Epithelial cell of prostate (primary cell): ENCODE measurements at places on chromosomes 4 and X.

DNA sequence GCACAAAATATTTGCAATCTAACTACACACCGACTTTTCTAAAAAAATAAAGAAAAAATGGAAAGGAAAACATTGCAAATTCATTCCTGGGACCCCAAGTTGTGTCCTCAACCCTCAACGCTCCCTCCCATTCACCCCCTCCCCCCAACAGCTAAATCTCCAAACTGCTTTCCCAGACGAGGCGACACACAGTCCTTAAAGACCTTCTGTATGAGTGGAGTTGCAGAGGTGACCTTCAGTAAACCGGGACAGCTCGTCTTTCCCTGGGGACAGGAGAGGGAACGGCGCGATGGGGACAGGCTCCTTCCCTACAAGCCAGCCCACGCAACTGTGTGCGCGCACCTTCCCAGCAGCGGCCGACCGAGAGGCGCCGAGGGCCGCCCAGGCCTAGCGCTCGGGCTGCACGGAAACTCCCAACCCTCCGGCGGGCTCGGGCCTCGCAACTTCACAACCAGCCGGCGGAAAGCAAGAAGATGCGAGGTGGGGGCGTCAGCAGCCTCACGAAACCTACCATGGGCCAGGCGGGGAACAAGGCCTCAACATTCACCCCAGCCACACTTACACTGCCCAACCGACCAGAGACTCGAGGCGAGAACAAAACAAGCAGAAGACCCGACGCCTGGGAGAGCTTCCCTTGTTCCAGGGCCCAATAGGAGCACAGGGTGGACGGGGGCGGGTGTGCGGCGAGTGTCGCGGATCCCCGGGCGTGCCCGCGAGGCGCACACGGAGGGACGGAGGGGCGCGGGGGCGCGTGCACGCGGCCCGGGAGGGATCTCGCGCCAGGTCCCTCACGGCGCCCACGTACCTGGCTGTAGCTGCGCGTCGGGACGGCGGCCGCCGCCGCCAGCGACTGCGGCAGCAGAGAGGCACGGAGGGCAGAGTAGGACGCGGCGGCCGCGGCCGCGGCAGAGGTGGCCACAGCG is 763 bp downstream of the GRSF1 start:
- DNase-seq, result no peak

- DNase-seq, result no peak
Observed at GRCh38 chr4:89119836-89120235, 8.5 kb downstream of the TIGD2 start.

- DNase-seq, result peak; percentile 29
Observed at GRCh38 chr4:25908491-25908901, 5.5 kb upstream of the SMIM20 start.

DNA sequence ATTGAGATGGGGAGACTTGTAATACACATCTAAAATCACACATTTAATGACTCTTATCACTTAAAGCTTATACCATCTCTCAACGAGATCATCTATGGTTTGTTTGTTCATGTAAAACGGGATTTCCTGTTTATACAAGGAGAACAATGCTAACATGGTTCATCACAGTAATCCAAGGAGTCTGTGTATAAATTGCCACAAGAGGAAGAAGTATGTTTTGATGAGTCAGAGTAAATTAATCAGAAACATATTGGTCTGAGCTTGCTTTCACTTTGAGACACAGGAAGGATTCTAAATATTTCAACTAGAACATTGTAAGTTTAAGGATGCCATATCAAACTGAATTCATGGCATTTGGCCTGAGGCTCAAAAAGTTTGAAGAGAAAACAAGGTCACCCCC is 594.1 kb downstream of the GLUD2 start:
- peak; percentile 14 for DNase-seq

- DNase-seq, result no peak
Observed at GRCh38 chr4:112978691-112979472, 70.6 kb upstream of the ANK2 start.

GRCh38 chr4:156295676-156296195 is 342.1 kb upstream of the CTSO start:
- no peak for DNase-seq

GRCh38 chr4:8919651-8920288 is 48.1 kb upstream of the HMX1 start:
- no peak for DNase-seq

DNA sequence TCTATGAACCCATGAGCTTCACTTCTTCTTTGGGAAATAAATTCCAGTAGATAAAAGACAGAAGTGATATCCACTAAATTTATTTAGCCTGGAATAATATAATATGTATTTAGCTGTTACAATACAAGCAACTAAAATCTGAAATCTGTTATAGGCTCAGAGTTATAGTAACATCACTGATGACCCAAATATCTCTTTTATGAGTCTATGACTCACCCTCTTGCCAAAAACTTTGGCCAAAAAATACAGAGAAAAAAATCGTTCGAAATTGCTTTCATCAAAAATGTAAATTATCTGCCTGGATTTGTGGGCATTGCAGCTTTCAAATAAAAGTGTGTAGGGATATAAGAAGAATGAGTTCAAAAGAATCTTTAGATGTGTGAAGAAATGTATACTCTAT is 89.4 kb upstream of the DKK2 start:
- no peak for DNase-seq

DNA sequence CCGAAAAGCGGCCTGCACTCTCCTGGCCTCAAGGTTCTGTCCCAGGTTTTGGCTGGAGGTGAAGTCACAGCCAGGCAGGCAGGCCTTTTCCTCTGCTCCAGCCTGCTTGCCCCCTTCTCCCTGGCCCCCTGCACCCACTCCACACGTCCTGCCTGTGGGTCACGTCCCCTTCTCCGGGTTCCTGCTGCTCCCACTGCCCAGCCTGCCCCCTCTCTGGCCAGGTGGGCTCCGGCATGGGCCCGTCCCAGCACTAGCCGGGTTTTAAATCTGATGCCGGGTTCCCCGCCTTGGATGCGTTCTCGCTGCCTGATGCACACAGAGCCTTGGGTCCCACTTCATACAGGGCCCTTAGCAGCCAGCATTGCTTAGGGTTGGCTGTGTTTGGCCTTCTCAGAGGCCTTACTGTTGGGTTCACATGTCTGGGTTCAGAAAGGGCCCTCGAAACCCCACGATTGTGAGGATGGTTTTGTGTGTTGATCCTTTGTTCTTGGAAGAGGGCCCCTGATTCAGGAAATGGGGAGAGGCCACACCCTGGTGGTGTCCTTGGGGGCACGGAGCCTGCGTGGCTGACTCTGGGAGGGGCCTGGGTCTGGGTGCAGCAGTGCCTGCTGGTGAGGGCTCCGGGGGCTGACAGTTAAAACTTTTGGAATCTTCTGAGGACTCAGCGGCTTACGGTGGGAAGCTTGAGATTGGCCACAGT is 6.0 kb downstream of the CPZ start:
- DNase-seq, result no peak

- DNase-seq, result no peak
Observed at GRCh38 chr4:88078579-88078978, 71.1 kb downstream of the PKD2 start.

DNA sequence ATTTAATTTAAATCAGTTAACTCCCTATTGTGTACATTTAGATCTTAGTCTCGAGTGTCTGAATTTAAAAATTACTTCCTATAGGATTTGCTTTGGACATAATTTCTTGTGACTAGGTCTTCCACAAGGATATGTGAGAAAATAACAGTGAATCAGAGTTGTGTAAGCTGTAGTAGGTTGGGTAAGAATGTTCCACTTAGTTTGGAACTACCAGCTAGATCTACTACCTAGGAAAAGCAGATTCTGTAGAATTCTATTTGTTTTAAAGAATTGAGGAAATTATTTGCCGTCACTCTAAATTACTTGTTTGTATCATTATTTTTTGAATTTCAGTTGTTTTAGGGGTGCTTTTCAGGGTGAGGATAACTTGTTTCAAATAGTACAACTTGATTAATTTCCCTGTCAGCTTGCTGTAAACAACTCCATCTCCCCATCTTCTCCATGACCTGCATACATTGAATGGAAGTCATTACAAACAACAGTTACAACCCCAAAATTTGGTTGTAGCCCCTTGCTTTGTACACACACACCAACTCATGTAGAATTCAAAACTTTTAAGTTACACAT is 1.3 kb downstream of the MTHFD2L start:
- DNase-seq, result no peak

DNA sequence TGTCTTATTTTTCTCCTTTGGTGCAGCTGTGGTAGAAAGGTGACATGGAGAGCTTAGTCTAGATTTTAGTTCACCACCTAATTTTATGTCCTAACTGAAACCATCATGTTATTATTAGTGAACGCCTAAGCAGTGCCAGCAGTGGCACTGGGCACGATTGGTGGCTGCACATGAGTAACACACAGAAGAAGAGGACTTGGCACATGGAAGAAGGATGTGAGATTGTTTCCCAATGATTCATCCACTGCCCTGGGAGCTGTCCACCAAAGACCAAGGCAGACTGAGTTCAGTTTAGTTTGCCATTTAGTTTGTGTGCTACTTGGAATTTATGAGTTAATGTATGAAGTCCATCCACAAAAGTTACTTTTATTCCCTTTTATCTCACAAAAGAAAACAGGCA is 68.1 kb upstream of the NAP1L5 start:
- DNase-seq, result peak; percentile 18

DNA sequence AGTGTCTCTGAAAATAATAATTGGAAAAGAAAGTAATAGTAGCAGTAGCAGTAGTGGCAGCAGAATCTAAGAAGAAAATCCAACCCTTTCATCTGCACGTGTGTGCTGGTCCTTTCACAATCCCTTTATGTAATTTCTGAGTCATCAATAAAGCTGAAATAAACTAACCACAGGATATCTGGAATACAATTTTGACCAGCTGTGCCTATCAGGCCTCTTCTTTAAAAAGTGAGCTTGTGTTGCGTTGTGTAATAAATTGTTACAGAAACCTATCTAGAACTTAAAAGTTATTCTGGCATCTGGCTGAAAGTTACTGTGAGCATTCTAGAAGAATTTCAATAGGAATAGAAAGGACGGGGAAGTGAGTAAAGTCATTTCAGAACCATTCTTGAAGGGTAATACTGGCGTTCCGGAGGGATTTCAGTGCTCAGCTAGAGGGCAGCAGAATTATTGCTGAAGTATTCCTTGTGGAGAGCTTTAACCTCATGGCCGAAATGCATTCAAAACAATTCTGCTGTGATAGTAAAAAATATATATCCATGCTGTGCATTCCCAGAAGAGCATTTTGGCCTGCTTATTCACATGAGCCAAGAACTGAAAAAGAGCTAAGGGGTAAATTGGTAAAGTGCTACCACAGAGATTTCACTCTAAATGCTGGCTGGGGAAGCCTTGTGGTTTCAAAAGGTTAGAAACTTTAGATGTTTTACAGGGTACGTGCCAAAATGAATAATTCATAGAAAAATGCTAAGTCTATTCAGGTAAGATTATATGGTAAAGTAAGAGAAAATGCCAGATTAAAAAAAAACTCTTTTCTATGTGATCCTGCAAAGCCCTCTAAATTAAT is 260.6 kb downstream of the NKX6-1 start:
- DNase-seq, result no peak

DNA sequence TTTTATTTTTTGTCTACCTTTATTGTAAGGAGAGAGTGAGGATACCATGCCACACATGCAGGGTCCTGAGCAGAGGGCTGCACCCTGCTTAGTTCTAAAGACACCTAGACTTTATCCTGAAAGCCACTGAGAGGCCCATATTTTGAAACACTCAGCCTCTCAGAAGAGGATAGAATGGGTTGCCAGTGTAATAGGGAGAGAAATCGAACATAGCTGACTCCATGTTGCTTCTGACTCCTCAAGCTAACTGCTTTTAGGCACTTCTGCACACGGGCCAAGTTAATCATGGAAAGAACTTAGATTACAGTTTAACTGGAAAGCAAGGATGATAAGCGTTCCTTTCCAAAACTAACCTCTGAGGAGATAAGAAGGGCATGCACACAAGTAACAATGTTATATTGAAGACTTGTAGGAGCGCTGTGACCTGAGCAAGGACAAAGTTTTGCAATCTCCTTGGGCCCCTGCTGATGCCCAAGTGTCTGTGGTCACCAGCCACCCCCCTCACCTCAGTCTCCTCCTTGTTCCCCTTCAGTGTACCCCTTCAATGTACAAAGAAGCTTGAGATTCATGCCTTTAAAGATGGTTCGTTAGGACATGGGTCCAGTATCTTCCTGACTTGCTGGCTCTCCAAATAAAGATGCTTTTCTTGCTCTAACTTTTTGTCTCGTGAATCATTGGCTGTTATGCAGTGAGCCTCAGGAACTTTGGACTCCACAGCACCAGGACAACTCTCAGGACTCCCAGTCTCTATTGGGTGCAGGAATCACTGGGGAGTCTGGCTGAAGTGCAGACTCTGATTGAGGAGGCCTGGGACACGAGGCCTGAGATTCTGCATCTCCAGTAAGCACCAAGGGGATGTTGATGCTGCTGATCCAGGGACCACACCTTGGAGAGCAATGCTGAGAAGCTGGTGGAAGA is 25.4 kb upstream of the CD99 start:
- no peak for DNase-seq

DNA sequence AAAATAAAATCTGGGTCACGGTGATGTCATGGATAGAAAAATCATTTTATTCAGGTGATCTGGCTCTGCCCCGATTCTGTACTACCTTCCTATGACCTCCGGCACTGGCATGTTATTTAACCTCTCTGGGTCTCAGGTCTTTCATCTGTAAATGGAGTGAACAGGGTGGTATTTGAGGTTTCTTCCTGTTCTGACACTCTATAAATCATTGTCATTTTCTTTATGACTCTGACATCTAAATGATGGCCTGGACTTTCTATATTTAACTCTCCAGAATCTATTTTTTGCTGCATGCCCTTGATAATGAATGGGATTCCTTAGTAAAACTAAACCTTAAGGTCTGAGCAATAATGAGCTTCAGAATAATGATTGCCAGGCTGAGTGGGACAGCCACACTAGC is 422.0 kb upstream of the CNKSR2 start:
- DNase-seq, result no peak

DNA sequence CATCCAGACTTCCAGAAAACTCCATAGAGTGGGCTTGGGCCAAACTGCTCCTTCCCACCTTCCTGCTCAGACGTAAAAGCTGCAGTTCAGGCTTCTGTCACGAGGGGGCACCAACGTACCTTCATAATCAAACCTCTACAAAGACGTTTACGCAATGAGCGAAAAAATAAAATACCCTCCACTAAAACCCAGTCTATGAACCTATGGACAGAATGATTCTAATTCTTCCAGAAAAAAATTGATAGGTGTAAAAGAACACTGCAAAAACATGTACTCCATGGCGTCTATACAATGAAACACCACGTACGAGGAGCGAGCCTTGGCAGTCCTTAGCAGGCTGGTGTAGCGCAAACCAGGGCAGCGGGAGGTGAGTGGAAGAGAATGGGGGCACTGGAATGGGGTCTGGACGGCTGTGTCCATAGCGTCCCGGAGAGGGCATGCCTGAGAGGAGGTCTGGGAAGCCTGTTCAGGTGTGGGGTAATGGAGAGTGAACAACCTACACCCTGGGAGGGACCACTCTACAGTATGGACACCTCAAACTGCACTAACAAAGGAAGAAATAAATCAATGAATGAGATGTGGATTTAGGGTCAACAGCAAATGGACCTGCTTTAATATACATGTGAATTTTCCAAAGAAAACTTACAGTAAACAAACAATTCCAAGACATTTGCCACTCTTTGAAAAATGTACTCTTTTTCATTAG is 14.4 kb upstream of the RAB40A start:
- no peak for DNase-seq
